ENCODE measurements at places on chromosomes 7 and 10.

DNA sequence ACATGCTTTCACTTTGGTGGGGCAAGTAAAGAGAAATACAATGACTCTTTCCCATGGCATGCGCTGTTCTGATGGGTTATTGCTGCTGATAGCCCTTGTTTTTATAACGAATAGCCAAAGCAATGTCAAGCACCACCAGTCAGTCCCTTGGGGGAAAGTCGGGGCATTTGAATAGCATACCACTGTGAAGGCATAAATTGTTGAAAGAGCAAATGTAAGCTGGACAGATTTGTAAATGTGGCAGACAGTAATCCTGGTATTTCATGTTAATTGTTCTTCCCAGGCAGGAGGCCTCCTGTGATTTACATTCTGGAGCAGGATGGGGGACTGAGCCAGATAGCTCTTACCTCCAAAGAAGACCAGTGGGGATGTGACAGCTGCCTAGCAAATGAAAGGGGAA is 293.3 kb downstream of the ADRA2A start:
- no peak for DNase-seq

DNA sequence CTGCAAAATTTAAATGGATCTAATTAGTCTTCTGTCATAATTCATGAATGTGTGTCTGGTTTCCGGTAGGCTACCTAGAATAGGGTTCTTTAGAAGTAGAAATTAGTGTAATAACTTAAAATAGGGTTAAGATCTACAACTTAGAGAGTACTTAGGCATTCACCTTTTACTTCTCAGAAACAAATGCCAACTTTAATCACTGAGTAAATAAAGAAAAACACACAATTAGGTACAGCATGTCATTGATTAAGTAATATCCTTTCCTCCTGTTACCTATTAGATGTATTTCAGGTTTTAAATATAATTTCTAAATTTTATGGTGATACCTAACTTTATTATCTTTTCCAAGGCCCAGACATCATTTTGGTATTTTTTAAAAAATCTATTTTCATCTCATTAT is 9.3 kb downstream of the ANKRD7 start:
- DNase-seq, result no peak

GRCh38 chr10:75469006-75469616 is 37.7 kb downstream of the LRMDA start:
- DNase-seq, result peak; percentile 84

DNA sequence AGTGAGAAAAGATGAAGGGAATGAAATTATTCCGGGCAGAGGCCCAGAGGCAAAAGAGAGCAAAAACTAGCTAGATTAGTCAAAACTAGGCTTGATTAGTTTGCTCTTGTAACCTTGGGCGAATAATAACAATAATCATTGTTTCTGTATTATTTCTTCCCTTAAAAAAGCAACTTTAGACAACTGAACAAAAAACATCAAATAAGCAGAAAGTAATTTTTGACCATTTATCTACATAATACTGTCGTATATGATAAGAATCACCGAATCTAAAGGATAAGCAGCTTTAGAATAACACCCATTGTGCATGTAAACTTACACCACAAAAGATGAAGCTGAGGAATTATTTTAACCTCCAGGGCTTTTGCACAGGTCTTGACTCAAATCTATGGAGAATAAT is 125.1 kb downstream of the TPK1 start:
- no peak for DNase-seq
